ENCODE measurements at places on chromosomes 12 and 14.
A peak's percentile ranks its signal among the peaks of the same experiment; 100 is the strongest.

GRCh38 chr12:92719674-92720073 is 16.9 kb downstream of the PLEKHG7 start:
- DNase-seq, result no peak

- no peak for DNase-seq
These were observed 152.1 kb downstream of the ADGRD1 start for GRCh38 chr12:131105736-131106348.

DNA sequence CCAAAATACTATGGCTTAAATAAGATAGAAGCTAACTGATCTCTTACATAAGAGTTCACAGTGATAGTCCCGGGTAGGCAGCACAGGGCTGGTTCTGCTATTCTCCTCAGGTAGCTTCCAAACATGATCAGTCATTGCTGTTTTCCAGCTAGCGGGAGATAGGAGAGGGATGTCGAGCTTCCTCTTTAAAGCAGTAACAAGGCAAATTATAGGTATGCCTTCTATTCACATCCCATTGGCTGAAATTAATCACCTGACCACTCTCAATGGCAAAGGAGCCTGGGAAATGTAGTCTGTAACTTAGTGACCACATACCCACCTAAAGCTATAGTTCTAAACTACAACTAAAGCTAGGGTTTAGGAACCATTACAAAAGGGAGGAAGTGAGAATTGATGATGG is 34.5 kb upstream of the VRK1 start:
- DNase-seq, result peak; percentile 68

GRCh38 chr14:71181215-71182003 is 274.1 kb downstream of the PCNX1 start:
- no peak for DNase-seq

DNA sequence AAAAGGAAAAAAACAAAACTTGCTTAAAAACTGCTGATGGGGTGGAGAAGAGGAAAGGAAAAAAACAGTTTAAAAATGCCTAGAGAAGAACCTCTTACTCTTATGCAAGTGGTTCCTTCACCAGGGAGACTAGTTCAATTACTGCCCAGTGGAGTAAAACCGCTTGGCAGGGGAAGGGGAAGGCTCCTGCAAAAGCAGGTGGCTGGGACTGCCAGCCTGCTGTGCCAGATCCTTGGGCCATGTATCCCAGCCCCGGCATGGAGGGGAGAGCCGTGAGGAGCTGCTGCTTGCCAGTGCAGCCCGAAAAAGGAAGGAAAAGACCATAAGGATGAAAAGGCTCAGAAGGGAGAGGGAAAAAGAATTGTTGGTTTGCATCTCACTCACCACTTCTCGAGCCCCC is 123.0 kb downstream of the FSCB start:
- no peak for DNase-seq

DNA sequence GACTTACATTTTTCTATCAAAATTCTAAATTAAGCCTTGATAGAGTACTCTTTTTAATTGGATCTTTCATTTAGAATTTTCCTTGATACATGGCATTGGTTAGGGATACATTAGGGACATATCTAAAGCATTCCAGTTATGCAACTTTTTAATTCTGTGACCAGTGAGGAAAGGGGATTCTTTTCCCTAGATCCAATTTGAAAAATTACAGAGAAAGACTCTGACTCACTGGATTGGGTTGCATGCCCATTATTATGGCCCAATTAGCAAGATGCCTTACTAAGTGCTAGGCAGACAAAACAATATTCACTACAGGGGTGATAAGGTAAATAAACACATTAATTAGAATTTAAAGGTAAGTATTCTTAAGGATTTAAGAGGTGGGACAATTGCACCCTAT is 5.2 kb upstream of the RAD52 start:
- no peak for DNase-seq

DNA sequence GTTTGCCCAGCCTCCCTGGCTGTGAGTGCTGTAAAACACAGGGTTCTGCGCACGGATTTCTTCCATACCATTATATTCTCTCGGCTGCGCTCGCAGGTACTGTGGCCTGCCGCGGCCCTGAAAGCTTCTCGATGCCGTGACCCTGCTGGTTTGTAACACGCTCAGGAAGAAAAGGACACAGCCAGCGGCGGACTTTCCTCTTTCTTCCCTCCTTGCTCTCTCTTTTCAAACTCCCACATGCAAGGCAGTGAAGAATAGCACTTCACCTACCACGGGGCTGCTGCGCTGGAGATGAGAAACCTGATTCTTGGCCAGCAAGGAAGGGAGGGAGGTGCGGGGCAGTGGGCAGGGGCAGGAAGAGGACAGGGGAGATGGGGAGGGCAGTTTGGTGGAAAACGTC is 130.2 kb downstream of the RBM19 start:
- DNase-seq, result no peak

GRCh38 chr12:66428261-66428660 is 126.0 kb downstream of the HELB start:
- DNase-seq, result no peak

- DNase-seq, result no peak
These were observed 16.0 kb upstream of the CMKLR1 start for GRCh38 chr12:108355069-108355468.

DNA sequence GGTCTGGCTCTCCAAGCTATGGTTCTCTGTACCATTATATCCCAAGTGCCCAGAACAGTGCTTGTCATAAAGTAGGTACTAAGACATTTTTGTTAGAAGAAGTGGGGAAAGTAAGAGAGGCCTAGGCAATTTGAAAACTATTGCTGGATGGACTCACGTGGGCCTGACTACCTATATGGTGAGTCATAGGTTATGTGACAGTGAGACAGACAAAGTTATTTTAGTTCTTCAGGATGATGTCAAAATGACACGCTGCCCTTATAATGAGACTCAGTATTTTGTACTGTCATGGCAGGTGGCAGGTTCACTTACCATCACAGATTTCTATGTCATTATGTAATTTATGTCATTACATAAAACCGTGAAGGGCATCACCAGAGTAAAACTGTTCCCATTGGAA is 53.1 kb downstream of the PARP11 start:
- no peak for DNase-seq

GRCh38 chr12:155006-155405 is 59.0 kb downstream of the SLC6A12 start:
- DNase-seq, result no peak

DNA sequence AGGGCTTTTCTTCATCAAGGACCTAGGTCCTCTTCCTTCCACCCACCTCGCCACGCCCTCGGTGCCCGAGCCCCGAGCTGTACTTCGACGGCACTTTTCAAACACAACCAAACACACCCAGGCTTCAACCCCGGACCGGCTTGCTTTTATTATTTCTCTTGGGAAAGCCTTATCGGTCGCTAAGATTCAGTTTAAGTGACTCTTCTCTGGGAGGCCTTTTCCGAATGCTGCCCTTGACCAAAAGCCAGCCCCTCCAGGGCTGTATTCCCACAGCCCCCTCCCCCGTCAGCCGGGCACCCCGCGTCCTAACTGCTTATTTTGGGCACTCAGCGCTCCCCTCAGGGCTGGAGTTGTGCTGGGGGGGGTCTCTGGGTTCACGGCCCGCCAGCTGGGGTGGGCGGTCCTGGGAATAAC is 644 bp upstream of the PPP4R4 start:
- no peak for DNase-seq

DNA sequence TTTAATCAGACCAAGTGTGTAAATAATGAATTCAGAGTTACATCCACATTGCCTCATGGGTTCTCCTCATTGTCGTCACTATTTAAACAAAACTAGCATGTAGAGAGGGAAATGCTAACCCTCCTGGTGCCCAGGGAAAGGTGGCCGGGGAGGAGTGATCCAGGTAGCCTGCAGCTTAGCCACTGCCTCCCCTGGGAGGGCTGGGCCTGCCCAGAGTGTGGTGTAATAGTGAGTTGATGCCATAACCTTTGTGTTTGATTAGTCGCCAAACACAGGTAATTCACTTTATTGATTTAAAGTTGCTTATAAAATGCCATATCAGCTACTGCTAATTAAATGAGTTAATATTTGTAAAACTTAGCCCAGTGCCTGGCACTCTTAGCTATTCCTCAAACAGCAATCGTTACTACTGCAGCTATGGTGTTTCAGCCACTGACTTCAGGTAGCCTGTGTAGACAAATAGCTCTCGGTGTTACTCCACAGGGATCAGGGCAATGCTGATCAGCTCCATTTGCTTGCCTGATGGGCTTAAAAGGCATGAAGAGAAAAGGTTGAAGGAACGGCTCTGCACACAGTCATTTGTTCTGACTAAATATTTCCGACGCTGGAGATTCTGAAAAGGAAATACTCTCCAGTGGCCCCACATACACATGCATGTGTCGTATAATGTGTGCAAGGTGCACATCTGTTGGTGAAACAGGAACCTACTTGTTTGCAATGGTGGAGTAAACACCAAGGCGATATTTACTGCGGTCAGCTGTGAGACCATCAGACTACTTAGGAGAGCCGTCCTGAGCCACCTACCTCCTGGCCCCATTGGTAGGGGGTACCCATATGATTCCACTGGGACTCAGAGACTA is 45.7 kb upstream of the PRMT8 start:
- DNase-seq, result no peak

DNA sequence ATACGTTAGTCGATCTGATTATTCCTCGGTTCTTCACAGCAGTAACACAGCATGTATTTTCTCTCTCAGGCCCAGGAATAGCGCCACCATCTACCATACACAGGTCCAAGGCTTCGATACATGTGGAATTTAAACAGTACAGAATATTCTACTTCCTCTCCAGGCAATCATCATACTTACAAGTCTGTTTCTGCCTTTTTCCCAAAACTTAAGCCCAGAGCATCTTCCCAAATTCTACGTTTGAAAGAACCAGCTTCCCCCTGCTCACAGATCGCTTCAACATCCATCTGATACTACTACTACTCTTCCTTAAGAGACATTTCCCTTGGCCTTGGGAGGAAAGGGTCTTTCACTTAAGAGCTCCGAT is 626 bp downstream of the TXNDC16 start:
- peak; percentile 58 for DNase-seq

- DNase-seq, result peak; percentile 20
These were observed 507 bp upstream of the FKBP4 start for GRCh38 chr12:2794191-2794735.

DNA sequence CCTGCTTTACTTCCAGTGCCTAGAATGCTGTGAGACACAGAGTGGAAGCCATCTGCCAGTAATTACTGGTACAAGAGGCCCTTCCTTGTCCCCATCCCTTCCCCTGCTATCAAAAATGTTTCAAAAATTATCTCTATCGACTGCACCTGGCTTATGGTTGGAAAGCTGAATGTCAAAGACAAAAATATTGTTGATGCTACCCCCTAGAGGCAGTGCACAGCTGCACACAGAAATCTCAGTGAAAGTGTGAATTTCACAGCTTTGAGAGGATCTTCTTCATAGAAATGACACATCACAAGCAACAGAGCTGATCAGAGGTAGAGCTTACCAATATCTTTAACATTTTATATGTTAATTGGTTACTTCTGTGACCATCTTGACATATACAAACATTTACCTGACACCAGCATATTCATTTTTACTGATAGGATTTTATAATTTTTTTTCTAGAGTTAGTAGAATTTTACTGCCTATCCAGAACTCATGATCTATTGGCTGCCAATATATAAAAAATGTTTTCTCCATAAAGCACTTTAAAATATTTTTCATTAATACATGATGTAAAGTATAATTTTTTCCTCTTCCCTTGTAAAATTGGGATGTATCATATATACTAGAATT is 138.0 kb downstream of the AACS start:
- DNase-seq, result no peak

GRCh38 chr12:15729097-15729496 is 60.1 kb downstream of the EPS8 start:
- DNase-seq, result no peak

- no peak for DNase-seq
These were observed 76.1 kb downstream of the RBM19 start for GRCh38 chr12:113889891-113890581.

DNA sequence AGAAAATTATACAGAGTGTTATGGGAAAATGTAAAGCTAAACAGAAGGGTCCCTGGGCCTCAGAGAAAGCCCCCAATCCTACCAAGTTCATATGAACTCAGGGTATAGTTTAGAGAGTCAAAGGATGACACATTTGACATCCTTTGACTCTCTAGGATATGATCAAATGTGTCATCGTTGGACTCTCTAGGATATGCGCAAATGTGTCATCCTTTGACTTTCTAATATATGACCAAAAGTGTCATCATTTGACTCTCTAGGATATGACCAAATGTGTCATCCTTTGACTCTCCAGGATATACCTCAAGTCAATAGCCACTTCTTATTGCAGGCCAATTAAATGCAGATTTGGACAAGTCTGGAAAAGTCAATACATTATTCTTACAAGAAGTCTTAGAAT is 204.8 kb upstream of the IGF1 start:
- no peak for DNase-seq

- DNase-seq, result peak; percentile 58
These were observed 822 bp upstream of the SOX5 start for GRCh38 chr12:23950210-23950774.

DNA sequence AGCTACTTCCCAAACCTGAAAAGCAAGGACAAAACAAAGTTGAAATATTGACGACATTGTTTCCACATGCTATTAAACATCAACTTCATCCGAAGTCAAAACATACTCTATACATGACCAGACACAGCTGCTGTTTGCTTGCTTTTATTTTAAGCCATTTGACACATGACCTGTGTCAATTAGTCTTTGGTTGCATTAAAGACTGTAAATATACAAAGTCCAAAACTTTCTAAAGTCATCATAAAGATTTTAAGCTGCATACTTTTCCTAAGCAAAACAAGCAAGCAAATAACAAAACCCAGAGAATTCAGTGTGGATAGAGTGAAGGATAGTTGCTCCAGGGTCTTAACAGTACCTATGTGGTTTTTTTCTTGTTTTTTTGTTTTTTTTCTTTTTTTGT is 21.8 kb downstream of the HAL start:
- DNase-seq, result no peak

- DNase-seq, result no peak
These were observed 1.6 kb upstream of the HHIPL1 start for GRCh38 chr14:99643343-99643742.

- peak; percentile 45 for DNase-seq
These were observed 51.5 kb downstream of the HECTD4 start for GRCh38 chr12:112330706-112331105.

DNA sequence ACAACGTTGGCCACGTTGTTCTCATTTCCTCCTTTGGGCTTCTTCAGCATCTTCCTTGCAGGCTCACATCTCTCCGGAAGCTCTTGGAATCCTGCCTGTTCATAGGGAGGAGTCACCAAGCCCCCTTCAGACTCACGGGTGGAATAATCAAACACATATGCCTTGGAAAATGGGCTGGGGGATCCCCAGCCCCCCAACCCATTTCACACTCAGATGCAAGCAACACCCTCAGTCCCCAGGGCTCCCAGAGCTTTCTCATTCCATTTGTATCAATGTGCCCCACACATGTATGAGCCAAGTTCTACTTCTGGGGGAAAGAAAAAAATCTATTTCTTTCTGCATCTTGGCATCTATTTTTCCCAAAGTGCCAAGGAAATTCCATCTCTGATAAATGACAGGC is 33.1 kb downstream of the WSCD2 start:
- DNase-seq, result no peak

DNA sequence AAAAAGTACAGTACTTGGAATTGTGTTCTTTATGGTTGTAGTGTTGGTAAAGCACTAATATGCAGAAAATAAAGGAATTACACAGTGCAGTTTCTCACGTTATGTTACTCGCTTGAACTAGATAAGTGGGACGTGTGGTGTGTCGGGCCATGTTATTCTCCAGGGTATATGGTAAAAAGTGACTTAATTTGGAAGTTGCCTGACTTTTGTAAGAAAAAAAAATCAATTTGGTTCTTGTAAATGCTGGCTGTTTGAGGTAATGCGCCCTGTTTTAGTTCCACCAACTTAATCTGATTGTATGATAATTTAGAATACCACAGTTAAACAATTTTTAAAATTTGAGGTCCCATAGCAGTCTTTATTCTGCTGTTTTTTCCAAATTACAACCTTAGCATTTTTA is 4.1 kb downstream of the ARF6 start:
- DNase-seq, result no peak

GRCh38 chr12:108709697-108710096 is 21.6 kb downstream of the CORO1C start:
- DNase-seq, result no peak

Data from lung (tissue), 17 donors.